Stimulated activated CD8-positive, alpha-beta memory T cell treated with anti-CD3 and anti-CD28 coated beads, Interleukin-4, amount 100 ng/mL, for 48 hours (primary cell): ENCODE measurements at places on chromosomes 16 and 17.

DNA sequence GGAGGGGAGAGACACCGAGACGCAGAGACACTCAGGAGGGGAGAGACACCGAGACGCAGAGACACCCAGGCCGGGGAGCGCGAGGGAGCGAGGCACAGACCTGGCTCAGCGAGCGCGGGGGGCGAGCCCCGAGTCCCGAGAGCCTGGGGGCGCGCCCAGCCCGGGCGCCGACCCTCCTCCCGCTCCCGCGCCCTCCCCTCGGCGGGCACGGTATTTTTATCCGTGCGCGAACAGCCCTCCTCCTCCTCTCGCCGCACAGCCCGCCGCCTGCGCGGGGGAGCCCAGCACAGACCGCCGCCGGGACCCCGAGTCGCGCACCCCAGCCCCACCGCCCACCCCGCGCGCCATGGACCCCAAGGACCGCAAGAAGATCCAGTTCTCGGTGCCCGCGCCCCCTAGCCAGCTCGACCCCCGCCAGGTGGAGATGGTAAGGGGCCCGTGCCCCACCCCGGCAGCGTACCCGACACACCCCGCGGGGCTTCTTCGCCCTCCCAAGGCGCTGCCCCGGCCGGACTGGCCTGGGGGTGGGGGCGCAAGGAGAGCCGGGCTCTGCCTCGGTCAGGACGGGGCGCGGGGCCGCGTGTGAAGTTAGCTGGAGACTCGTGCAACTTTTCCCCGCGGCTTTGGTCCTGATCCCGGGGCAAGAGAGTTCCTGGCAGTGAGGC is 427 bp downstream of the PPP1R1B start:
- no peak for DNase-seq

GRCh38 chr17:17663160-17664063 is 17.8 kb upstream of the RAI1 start:
- DNase-seq: peak; percentile 86

- peak; percentile 59 for DNase-seq
Measured at GRCh38 chr17:63698381-63698885, 1.5 kb downstream of the LIMD2 start.

DNA sequence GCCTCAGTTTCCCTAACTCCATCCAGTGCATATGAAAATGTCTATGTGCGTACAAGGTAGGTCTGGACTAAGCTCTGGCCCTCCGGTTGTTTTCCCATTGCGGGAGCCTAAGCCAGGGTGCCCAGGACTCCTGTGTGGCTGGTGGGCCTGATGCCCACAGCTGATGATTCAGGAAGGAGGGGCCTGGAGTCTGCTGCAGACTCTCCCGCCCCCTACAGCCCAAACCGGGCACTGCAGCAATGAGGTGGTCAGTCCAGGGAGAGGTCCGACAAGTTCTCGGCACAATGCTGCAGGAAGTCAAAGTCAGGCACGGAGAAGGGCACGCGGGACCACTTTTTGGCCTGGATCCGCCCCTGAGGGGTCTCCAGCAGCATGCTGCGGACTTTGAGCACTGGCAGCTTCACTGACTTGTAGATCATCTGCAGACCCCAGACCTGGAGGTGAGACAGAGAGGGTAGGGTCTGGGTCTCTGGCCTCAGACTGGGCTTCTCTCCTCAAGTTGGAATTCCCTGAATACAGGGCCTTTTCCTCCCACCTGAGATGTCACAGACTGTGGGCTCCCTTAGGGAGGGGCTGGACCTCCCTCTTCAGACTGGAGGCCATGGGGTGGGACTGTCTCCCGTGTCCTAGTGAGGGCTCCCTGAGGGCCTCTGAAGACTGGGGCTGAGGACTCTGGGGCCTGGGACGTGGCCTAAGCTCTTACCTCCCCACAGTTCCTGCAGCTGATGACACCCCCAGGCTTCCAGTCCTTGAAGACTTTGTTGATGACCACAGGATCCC is 3.4 kb upstream of the ZNF385C start:
- DNase-seq: peak; percentile 94

DNA sequence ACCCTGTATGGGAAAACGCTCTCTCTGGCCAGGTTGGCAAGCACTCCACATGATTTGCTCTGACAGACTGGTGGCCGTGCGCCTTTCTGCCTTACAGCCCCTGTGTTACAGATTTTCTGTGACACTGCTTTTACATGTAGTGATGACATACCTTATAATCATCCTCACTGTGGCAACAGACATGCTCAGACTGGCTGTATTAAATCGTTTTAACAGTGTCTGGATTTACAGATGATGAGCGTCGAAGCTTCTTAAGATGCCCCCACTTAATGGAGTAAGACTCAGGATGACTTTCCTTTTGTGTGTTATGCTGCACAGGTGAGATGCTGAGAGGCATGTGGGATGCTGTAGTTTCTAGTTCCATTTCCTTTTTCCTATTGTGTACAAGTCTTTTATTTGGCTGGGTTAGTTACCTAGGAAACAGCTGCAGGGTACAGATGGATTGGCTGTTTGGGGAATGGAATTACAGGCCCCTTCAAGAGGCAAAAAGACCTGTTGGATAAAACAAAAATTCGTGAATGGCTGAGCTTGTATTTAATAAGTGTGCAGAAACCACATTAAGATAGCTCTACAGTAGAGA is 20.9 kb upstream of the VWA3A start:
- DNase-seq: no peak

DNA sequence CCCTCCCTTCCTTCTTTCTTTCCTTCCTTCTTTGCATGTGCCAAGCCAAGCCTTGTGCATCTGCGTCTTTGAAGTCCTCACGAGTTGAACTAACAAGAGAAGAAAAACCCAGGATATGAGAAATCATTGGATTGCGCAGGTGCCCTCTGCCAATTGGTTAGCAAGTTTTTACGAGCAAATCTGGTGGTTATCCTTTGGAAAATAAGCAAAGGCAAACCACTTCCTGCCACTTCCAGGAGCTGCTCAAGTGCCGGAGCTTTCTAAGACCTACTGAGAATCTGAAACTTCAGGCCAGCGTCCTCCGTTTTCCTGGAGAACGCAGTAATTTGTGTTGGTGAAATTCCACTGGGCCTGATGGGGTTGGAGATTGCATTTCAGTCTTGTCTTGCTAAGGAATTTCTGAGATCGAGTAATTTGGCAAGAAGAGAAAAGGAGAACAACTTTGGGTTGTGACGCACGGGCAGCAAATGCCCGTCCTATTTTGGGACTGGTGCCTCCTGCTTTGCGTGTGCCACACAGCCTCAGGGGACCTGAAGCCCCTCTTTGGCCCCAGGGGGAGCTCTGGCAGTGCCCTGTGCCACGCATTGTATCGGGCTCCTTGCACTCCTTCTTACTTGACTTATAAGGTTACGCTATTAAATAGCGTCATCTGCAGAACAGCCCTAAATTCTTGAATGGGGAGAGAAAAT is 56.4 kb downstream of the CMIP start:
- DNase-seq: no peak

- no peak for DNase-seq
Measured at GRCh38 chr16:14486520-14487303, 143.3 kb downstream of the PARN start.

GRCh38 chr16:21033264-21033663 is 117.4 kb downstream of the DNAH3 start:
- DNase-seq: no peak

- no peak for DNase-seq
Measured at GRCh38 chr16:85236818-85237150, 124.5 kb upstream of the CIBAR2 start.

- DNase-seq: no peak
Measured at GRCh38 chr16:73434621-73435020, 386.7 kb upstream of the ZFHX3 start.

- DNase-seq: no peak
Measured at GRCh38 chr16:85908889-85909589, 10.1 kb downstream of the IRF8 start.

GRCh38 chr16:24863582-24864437 is 18.0 kb downstream of the SLC5A11 start:
- DNase-seq: no peak

GRCh38 chr16:88619859-88620815 is 18.2 kb upstream of the IL17C start:
- peak; percentile 74 for DNase-seq

DNA sequence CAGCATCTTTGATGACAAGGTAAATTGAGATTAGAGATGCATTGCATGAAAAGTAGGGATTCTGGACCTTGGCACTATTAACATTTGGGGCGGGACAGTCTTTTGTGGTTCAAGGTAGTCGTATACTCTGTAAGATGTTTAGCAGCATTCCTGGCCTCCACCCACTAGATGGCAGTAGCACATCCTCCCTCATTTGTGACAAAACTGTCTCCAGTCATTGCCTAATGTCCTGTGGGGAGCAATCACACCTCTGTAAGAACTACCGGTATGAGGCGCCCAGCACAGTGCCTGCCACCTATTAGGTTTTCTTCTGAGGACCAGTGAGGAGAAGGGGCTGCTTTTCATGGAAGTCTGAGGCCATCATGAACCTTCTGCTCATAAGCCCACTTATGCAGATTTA is 180.8 kb downstream of the RBFOX1 start:
- peak; percentile 25 for DNase-seq

DNA sequence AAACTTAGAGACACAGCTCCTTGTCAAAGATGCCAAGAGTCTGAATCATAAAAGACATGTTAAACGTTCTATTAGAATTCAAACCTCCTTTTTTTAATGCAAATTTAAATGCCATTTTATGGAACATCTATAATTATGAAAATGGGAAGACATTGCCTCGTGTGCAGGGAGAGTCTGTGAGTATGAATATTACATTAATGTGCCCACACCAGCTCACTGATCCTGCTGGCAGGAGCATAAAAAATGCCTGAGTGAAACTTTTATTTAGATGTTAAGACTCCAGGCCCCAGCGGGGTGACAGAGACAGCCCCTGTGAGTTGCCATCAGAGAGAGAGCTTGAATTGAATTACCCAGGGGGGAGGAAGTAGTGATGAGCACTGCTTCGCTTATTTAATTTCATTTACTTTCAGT is 84.8 kb downstream of the SNX11 start:
- no peak for DNase-seq

GRCh38 chr17:71334048-71334751 is 786.6 kb upstream of the SOX9 start:
- DNase-seq: no peak

- DNase-seq: no peak
Measured at GRCh38 chr16:2769100-2769529, 8.0 kb downstream of the ELOB start.

- no peak for DNase-seq
Measured at GRCh38 chr16:83989300-83989699, 21.3 kb downstream of the NECAB2 start.

DNA sequence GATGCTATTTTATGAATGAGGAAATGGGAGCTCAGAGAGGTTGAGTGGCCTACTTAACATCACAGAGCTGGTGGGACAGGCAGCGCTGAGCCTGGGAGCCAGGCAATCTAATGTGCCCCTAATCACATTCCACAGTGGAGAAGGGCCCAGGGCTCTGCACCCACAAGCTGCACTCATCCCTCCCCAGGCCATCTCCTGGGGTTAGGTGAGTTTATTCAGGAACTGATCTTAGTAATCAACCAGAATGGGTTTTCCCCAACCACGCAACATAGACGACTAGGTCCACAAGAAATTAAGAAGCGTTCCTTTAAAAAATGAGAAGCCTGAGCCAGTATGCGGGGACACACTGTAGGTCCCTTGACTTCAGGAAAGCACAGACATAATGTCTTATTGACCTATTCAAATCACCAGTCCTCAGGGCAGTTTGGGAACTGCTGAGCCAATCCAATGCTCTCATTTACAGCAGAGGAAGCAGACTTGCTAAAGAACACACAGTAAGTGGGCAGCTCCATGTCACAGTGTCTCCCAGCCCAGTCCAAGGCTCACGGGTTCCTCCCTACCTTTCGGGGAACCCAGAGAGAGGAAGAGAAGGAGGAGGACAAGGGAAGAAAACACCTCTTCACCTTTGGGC is 2.3 kb downstream of the MPP3 start:
- DNase-seq: peak; percentile 29

DNA sequence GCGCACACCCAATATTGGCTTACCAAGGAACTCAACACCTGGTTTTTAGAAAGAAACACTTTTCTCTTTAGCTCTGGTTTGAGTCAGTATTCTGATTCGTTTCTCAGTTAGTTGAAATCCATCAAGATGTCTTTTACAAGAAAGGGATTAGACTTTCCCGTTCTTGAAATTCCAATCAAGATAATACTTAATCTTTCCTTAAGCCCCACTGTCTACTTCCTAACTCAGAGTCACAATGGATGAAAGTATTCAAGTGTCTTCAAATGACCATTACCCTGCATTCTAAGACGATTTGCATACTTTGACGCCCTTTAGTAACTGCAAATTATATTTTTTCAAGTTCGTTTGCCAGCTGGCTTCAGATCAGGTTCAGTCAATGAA is 189.8 kb downstream of the USP22 start:
- no peak for DNase-seq

DNA sequence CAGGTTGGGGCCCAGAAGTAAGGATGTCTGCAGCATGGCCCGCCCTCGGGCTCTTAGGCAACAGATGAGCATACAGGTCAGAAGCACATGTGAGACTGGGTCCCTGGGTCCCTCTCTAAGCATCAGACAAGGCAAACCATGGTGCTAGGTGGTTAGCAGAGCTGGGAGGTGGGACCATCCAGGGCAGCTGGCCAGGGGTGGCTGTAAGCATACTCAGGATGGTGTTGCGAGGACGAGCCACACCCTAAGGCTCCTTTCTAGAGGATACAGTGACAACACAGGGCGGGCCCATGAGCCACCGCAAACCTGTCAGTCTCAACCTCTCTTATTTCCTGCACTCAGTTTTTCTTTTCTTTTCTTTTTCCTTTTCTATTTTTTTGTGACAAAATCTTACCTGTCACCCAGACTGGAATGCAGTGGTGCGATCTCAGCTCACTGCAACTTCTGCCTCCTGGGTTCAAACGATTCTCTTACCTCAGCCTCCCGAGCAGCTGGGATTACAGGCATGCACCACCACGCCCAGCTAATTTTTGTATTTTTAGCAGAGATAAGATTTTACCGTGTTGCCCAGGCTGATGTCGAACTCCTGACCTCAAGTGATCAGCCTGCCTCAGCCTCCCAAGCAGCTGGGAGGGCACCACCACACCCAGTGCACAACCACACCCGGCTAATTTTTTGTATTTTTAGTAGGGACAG is 3.6 kb downstream of the FA2H start:
- no peak for DNase-seq

GRCh38 chr16:3007059-3007956 is 5.4 kb upstream of the CLDN9 start:
- no peak for DNase-seq

GRCh38 chr17:17246879-17247278 is 9.9 kb upstream of the FLCN start:
- DNase-seq: no peak

DNA sequence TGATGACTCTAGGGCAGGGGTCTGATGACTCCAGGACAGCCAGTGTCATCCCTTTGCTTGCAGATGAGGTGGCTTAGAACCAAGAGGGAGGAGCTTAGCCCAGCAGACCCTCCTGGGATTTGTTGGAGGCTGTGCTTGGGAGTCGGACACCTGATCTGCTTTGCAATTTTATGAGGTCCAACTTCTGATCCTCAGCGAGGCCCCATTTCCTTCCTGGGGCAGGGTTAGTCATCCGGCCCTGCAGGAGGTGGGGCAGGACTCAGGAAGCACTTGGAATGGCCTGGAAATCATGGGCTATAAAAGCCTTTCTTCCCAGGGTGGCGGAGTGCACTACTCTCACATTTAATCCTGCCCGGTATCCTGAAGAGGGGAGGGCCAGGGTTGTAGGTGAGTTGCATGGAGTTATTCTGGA is 168.5 kb downstream of the MSI2 start:
- no peak for DNase-seq
